ENCODE measurements at places on chromosomes 12 and 14.

DNA sequence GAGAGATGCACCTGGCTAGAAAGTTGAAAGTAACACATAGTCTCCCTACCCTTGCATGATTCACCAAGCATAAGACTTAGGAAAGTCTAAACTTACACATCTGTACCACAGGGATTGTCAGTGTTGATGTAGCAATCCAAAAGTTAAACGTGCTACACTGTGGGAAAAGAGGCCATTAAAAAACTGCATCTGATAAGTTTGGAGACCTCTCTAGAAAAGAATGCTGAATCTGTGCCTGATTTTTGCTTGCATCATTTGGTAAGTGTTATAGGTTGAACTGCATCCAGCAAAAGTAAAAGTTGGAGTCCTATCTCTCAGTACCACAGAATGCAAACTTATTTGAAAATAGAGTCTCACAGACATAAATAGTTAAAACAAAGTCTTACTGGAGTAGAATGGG, 126.6 kb downstream of the SLC6A15 start:
- H3K27ac ChIP-seq: no peak overlapping the region
- DNase-seq: no peak
- H3K4me3 ChIP-seq: no peak overlapping the region
- H3K36me3 ChIP-seq: no peaks in the 10 kb centered on the region
- no peaks in the 10 kb centered on the region for H3K27me3 ChIP-seq

GRCh38 chr14:24798911-24799462, 165.0 kb upstream of the GZMB start:
- no peaks in the 10 kb centered on the region for H3K27me3 ChIP-seq
- H3K4me3 ChIP-seq: no peak overlapping the region
- no peak overlapping the region for H3K27ac ChIP-seq
- no peaks in the 10 kb centered on the region for H3K4me1 ChIP-seq
- H3K36me3 ChIP-seq: no peaks in the 10 kb centered on the region

GRCh38 chr12:9888665-9889273, 7.5 kb downstream of the KLRF2 start:
- H3K27me3 ChIP-seq: no peaks in the 10 kb centered on the region
- H3K4me3 ChIP-seq: no peak overlapping the region
- no peak overlapping the region for H3K27ac ChIP-seq
- no peaks in the 10 kb centered on the region for H3K36me3 ChIP-seq
- DNase-seq: no peak
- no peaks in the 10 kb centered on the region for H3K4me1 ChIP-seq

GRCh38 chr12:27779416-27779919, 565 bp upstream of the KLHL42 start:
- H3K27me3 ChIP-seq: no peaks in the 10 kb centered on the region
- H3K4me1 ChIP-seq: peaks cover 20% of the 10 kb centered on the region
- peaks cover 9% of the 10 kb centered on the region for H3K36me3 ChIP-seq
- DNase-seq: peak; percentile 63
- peak overlapping the region; percentile 94 for H3K27ac ChIP-seq

DNA sequence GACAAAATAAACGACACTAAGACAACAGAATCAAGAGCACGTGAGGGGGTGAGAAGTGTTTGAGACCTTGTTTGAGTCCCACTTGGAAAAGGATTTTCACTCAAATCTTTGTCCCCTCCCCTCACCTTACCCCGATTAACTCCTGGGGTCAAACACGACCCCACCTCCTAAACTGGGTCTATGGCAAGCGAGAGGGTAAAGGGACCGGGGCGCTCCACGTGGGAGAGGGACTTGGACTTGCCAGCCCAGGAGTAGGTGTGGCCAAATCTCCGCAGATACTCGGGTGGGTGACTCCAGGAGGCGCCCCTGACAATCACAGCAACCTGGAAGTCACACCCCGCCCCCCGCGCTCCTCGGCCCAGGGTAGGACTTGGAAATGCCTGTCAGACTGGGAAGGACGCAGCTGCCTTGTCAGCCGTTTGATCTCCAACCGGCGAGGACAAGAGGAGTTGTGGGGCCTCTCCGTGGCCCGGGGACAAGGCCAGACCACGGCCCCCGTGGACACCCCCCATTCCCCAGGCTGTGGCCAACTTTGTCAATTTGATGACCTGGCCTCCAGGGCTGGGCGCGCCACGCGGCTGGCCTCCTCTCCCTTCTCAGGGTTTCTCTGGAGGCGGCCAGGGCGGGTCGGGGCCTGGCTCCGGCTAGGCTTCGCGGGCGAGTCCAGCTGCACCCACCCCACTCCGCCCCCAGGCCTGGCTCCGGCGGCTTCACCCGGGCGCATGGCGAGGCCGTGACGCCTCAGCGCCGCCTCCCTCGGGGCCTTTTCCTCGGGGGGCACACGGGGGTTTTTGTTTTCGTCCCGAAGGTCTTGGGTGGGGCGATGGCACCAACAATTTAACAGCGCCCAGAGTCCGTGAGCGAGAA, 1.1 kb upstream of the BCL11B start:
- no peak overlapping the region for H3K27ac ChIP-seq
- no peak overlapping the region for H3K4me3 ChIP-seq
- DNase-seq: no peak
- H3K36me3 ChIP-seq: no peaks in the 10 kb centered on the region
- H3K27me3 ChIP-seq: peaks cover 52% of the 10 kb centered on the region
- peaks cover 40% of the 10 kb centered on the region for H3K4me1 ChIP-seq

GRCh38 chr12:1099158-1099557, 108.1 kb downstream of the ERC1 start:
- H3K4me3 ChIP-seq: no peak overlapping the region
- H3K27me3 ChIP-seq: no peaks in the 10 kb centered on the region
- H3K27ac ChIP-seq: no peak overlapping the region
- no peaks in the 10 kb centered on the region for H3K4me1 ChIP-seq
- H3K36me3 ChIP-seq: no peaks in the 10 kb centered on the region
- DNase-seq: no peak

- peak overlapping the region; percentile 6 for H3K27ac ChIP-seq
- no peak for DNase-seq
- no peaks in the 10 kb centered on the region for H3K36me3 ChIP-seq
- H3K4me3 ChIP-seq: no peak overlapping the region
- no peaks in the 10 kb centered on the region for H3K27me3 ChIP-seq
These were observed 283.5 kb downstream of the KSR2 start for GRCh38 chr12:117685110-117685926.

GRCh38 chr14:56812364-56813141, 2.3 kb upstream of the OTX2 start:
- peaks cover 100% of the 10 kb centered on the region for H3K27me3 ChIP-seq
- no peak overlapping the region for H3K4me3 ChIP-seq
- H3K27ac ChIP-seq: no peak overlapping the region
- H3K36me3 ChIP-seq: no peaks in the 10 kb centered on the region

- H3K4me3 ChIP-seq: no peak overlapping the region
- H3K27me3 ChIP-seq: no peaks in the 10 kb centered on the region
- H3K27ac ChIP-seq: no peak overlapping the region
- no peaks in the 10 kb centered on the region for H3K36me3 ChIP-seq
- H3K4me1 ChIP-seq: no peaks in the 10 kb centered on the region
- no peak for DNase-seq
These were observed 557.4 kb downstream of the FLRT2 start for GRCh38 chr14:86087377-86087776.

DNA sequence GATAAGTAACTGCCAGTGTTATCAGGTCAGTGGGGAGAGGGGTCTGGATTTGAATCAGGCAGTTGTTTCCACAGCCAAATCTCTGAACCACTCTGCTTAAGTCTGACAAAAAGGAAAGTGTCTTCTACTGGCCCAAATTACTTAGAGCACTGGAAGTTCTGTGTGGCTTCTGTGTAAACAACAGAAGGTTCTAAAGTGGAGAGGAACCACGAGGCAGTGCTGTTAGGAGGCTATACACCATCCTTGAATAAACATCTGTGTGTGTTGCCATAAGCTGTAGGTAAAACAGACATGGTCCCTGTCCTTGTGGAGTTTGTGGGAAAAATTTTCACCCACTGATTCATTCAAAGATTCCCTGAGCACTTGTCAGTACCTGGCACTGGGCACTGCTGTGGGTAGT, 50.0 kb downstream of the GALNT4 start:
- H3K36me3 ChIP-seq: no peaks in the 10 kb centered on the region
- no peak overlapping the region for H3K4me3 ChIP-seq
- no peaks in the 10 kb centered on the region for H3K27me3 ChIP-seq
- H3K4me1 ChIP-seq: no peaks in the 10 kb centered on the region

- no peak overlapping the region for H3K27ac ChIP-seq
- no peaks in the 10 kb centered on the region for H3K36me3 ChIP-seq
- no peak overlapping the region for H3K4me3 ChIP-seq
- no peaks in the 10 kb centered on the region for H3K27me3 ChIP-seq
- H3K4me1 ChIP-seq: no peaks in the 10 kb centered on the region
- DNase-seq: no peak
These were observed 447.5 kb downstream of the GXYLT1 start for GRCh38 chr12:41697161-41697560.

GRCh38 chr14:93994919-93995682, 2.0 kb upstream of the CCDC197 start:
- peaks cover 3% of the 10 kb centered on the region for H3K36me3 ChIP-seq
- H3K27me3 ChIP-seq: no peaks in the 10 kb centered on the region
- no peak overlapping the region for H3K27ac ChIP-seq
- DNase-seq: no peak
- no peak overlapping the region for H3K4me3 ChIP-seq
- peaks cover 5% of the 10 kb centered on the region for H3K4me1 ChIP-seq

GRCh38 chr12:68013181-68013580, 23.9 kb downstream of the IFNG-AS1 start:
- no peaks in the 10 kb centered on the region for H3K27me3 ChIP-seq
- H3K4me3 ChIP-seq: no peak overlapping the region
- no peak overlapping the region for H3K27ac ChIP-seq
- no peak for DNase-seq
- no peaks in the 10 kb centered on the region for H3K4me1 ChIP-seq

- no peak for DNase-seq
- peaks cover 53% of the 10 kb centered on the region for H3K4me1 ChIP-seq
- H3K36me3 ChIP-seq: peaks cover 3% of the 10 kb centered on the region
- H3K27ac ChIP-seq: no peak overlapping the region
These were observed 58.9 kb downstream of the BCL11B start for GRCh38 chr14:99213101-99213500.

- DNase-seq: no peak
- no peaks in the 10 kb centered on the region for H3K36me3 ChIP-seq
- no peaks in the 10 kb centered on the region for H3K4me1 ChIP-seq
- no peaks in the 10 kb centered on the region for H3K27me3 ChIP-seq
- H3K27ac ChIP-seq: no peak overlapping the region
- no peak overlapping the region for H3K4me3 ChIP-seq
These were observed 165.7 kb downstream of the SRGAP1 start for GRCh38 chr12:64010069-64010686.

GRCh38 chr14:84969501-84969900, 560.4 kb upstream of the FLRT2 start:
- H3K4me3 ChIP-seq: no peak overlapping the region
- no peaks in the 10 kb centered on the region for H3K27me3 ChIP-seq
- H3K4me1 ChIP-seq: no peaks in the 10 kb centered on the region
- DNase-seq: no peak

GRCh38 chr12:4472046-4472445, 26.4 kb upstream of the FGF6 start:
- H3K27ac ChIP-seq: no peak overlapping the region
- H3K4me3 ChIP-seq: no peak overlapping the region
- no peaks in the 10 kb centered on the region for H3K27me3 ChIP-seq
- DNase-seq: no peak
- H3K4me1 ChIP-seq: no peaks in the 10 kb centered on the region
- no peaks in the 10 kb centered on the region for H3K36me3 ChIP-seq

GRCh38 chr14:34324363-34324795, 137.7 kb downstream of the SPTSSA start:
- no peaks in the 10 kb centered on the region for H3K36me3 ChIP-seq
- no peaks in the 10 kb centered on the region for H3K27me3 ChIP-seq
- DNase-seq: peak; percentile 61
- no peaks in the 10 kb centered on the region for H3K4me1 ChIP-seq
- H3K4me3 ChIP-seq: no peak overlapping the region
- H3K27ac ChIP-seq: no peak overlapping the region

GRCh38 chr12:5556946-5557673, 125.2 kb downstream of the NTF3 start:
- DNase-seq: no peak
- no peak overlapping the region for H3K4me3 ChIP-seq
- no peaks in the 10 kb centered on the region for H3K4me1 ChIP-seq
- no peaks in the 10 kb centered on the region for H3K36me3 ChIP-seq

DNA sequence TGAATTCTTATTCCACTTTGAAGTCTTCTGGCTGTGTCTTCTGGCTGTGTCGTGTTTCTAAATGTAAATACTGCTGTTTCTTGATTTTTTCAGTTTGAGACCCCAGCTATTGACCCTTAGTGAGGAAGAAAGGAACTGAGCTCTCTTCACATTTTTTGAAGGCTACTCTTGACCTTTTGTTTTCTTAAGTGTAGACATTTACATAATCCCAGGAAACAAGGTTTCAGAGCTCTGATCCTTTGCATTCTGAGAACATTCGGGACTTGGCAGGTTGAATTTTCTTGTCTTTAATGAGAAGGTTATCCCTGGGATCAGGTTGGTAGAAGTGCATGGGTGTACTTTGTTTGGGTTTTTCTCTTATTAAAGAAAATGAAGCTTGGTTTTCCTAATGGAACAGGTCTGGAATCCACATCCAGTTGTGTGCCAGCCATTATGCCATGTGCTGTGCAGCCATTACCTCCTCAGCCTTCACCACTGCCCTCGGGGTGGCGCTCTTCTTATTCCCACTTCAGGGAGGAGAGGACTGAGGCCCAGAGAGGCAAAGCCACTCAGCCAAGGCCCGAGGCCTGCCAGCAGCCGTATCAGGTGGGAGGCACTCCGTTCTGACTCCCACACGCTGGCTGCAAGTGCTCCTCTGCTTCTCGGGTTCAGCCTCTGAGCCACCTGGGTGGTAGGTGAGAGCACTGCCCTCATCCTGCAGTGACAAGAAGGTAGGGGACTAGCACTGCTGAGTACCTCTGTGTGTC, 120.9 kb downstream of the BEGAIN start:
- peaks cover 16% of the 10 kb centered on the region for H3K36me3 ChIP-seq
- H3K27me3 ChIP-seq: no peaks in the 10 kb centered on the region
- no peak for DNase-seq
- H3K4me3 ChIP-seq: no peak overlapping the region
- H3K27ac ChIP-seq: no peak overlapping the region

DNA sequence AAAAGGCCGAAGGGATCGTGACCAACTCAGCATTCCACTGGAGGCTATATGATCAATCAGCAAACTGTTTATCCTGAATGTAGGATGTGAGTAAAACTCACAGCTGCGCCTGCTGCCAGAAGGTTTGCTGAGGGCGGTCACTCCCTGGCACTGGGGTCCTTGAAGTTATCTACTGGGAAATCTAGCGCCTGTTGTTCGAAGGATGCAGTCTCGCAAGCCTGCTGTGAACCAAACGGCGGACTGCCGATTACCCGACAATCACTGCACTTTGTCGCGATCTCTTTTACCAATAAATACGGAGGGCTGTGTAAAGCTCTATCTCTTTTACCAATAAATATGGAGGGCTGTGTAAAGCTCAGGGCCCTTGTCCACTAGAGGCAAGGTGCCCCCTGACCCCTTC, 12.9 kb downstream of the DDX51 start:
- DNase-seq: no peak
- peaks cover 51% of the 10 kb centered on the region for H3K36me3 ChIP-seq
- H3K4me3 ChIP-seq: no peak overlapping the region
- H3K27ac ChIP-seq: no peak overlapping the region
- H3K4me1 ChIP-seq: no peaks in the 10 kb centered on the region
